Cardiac muscle cell (in vitro differentiated cells and primary cell): ENCODE measurements at places on chromosomes 6 and 20. TPM values are rescaled to one million over a fixed set of nuclear protein-coding genes. Genes with fewer than 3 reads are reported as not detected.

DPPA5 gene
- polyA plus RNA-seq, result not detected in 2 replicates

PFDN6 gene
- polyA plus RNA-seq, result 34.2 and 35.1 TPM in 2 replicates

RHAG gene
- not detected in 2 replicates for polyA plus RNA-seq

ZBTB22 gene
- 29.1 and 40.7 TPM in 2 replicates for polyA plus RNA-seq

ULBP1 gene
- not detected in 2 replicates for polyA plus RNA-seq

HLA-DMB gene
- not detected in 2 replicates for polyA plus RNA-seq

KCNG1 gene
- polyA plus RNA-seq, result 34.1 and 60.1 TPM in 2 replicates

MATN4 gene
- not detected in 2 replicates for polyA plus RNA-seq

FITM2 gene
- polyA plus RNA-seq, result 11.6 and 12.9 TPM in 2 replicates

CDSN gene
- polyA plus RNA-seq, result not detected in 2 replicates

PPP1R18 gene
- 9.9 and 13.0 TPM in 2 replicates for polyA plus RNA-seq
